ENCODE measurements at places on chromosomes 11 and 22.
A peak's percentile ranks its signal among the peaks of the same experiment; 100 is the strongest.

DNA sequence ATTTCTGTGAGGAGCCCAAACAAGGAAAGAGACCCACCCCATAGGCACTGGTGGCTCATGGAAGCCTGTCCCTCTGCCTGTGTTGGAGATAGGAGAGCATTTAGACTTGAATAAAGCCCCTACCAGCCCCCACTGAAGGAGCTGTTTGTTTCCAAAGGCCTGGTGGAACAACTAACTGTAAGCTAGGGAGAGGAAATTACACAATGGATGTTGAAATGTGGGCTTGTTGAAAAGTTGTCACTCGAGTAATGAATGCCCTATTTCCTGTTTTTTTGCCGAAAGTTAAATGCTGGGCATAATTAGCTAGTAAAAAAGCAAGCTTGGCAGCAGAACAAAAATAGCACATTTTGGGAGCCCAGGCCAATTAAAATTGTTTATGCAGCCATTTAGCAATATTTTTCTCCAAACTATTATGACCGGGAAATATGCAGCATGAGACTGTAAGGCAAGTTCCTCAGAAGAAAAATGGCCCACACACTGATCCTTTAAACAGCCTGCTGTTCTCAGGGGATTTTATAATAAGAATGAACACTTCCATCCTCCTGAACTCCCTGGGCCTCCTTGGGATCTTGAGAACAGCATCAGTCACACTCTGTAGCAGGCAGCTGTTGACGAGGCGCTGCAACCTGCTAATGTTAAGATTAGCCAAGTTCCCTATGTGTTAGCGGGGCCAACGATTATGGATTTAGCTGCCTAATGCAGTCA lies 38.6 kb upstream of the LMO2 start:
- DNase-seq, result no peak

GRCh38 chr22:19962246-19962908 lies 20.8 kb upstream of the TXNRD2 start:
- no peak for DNase-seq

DNA sequence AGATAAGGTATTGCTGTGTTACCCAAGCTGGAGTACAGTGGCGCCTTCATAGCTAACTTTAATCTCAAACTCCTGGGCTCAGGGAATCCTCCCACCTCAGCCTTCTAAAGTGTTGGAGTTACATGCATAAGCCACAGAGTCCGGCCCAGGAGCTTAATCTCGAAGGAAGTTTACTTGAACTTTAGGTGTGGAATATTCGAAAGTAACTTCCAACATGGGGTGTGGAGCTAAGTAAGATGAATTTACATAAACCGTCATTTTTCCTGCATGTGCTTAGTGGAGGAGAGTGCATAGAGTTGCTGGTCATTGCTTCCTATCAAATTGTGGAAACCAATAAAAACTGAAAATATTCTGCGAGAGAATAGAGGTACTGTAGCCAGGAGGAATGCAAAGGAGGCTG lies 1.5 kb downstream of the ATG13 start:
- DNase-seq, result no peak

DNA sequence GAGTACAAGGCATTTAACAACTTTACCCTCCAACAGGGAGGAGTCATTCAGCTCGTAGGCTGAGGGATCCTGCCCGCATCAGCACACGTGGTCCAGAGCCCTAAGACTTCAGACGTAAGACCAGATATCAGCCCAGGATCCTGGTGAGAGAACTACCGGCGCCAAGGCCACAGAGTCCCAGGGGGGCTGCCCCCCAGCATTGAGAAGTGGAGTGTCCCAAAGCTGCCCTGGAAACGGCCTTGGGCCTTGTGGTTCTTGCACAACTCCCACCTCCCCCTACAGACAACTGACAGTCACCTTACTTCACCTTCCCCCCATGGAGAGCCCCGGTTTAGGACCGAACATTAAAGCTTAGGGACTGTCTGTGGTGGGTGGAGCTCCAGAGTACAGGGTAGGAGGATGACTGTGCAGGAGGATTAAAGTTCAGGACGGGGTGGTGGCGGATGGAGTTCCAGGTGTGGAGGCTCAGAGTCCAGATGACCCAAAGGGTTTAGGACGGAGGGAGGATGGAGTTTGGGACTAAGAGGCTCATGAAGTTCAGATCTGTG lies 1.0 kb downstream of the C11orf91 start:
- DNase-seq, result no peak

- DNase-seq, result no peak
Observed at GRCh38 chr11:15493066-15493465, 378.3 kb downstream of the INSC start.

GRCh38 chr11:107844041-107844440 lies 14.5 kb downstream of the SLC35F2 start:
- DNase-seq, result no peak

DNA sequence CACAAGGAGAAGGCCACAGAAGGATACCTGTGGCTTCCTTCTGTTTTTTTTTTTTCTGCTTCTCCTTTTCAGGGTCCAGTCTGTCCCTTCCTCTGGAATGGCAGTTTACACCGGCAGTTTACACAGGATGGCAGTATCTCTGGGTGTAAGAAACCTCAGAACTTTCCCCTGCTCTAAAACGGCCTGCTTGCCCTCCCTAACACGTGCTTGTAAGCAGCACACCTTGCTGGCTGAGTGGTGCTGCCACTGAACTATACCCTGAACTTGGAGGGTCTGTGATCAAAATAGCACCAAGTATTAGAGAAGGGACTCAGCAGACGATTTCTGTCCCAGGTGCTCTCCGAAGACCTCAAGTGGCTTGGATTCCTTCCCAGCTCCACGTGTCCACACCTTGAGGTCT lies 904 bp upstream of the OPCML start:
- DNase-seq, result no peak

- no peak for DNase-seq
Observed at GRCh38 chr11:35311331-35311730, 108.0 kb downstream of the SLC1A2 start.

- no peak for DNase-seq
Observed at GRCh38 chr11:107501713-107502112, 44.1 kb upstream of the CWF19L2 start.

- no peak for DNase-seq
Observed at GRCh38 chr11:116725434-116726221, 47.2 kb downstream of the BUD13 start.

DNA sequence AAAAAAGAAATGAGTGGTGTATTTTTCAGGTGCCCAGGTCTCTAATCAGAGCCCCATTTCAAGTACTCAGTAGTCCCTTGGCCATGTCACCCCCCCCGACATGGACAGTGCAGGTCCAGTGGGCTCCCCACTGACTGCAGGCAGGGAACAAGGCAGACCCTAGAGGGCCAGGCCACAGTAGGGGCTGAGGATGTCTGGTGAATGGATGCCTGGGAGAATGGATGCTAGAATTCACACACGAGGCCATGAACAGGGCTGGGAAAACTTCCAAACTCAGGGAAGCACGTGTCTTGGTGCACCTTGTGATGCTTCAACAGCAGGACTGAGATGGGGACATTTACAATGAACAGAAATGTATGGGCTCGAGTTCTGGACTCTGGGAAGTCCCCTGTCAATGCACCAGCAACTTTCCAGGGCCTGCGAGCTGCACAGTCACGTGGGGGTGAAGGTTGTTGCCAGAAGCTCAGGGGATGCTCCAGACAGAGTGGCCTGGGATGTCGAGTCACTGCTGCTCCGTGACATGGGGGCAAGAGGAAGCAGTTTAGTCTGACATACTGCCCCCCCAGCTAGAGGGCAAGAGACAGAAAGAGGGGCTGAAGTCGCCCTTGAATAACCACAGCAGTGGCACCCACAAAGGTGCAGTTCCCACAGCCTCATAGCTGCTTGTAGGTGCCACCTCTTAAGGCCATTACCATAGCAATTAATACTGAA lies 3.1 kb downstream of the APOBEC3G start:
- no peak for DNase-seq

- peak; percentile 23 for DNase-seq
Observed at GRCh38 chr11:111429066-111429506, 50.0 kb upstream of the POU2AF1 start.

DNA sequence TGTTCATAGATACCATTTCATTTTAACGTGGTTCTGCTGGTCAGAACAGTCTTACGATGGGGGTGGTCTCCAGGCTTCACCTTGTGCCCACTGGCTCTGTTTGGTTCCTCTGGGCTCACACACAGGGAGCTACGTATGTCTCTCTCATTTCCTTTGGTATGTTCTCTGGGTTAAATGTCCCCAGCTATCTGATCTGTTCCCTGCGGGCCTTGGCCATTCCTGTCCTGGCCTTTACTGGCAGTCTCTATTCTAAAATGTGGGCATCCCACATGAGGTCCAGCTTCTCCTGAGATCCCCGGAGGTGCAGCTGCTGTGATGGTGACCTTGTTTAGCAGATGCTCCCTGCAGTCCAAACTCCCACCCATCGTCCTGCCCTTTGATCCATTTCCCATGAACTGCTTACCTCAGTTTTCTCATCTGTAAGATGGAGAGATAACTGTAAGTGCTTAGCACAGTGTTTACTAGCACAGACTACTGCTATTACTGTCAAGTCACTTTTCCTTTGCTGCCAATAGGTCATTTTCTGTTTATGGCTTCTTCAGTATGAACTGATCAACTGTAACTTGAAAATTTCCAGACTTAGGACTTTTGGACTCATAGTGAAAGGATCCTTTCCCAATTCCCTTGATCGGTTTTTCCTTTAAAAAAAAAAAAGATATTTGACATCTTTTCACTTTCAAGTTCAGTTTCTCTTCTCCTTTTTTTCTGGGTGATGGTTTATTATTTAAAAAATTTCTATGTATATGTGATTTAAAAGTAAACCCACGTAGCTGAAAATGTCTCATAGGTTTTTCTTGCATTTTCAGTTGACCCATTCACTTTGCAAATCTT lies 92.9 kb downstream of the PTPRJ start:
- no peak for DNase-seq

DNA sequence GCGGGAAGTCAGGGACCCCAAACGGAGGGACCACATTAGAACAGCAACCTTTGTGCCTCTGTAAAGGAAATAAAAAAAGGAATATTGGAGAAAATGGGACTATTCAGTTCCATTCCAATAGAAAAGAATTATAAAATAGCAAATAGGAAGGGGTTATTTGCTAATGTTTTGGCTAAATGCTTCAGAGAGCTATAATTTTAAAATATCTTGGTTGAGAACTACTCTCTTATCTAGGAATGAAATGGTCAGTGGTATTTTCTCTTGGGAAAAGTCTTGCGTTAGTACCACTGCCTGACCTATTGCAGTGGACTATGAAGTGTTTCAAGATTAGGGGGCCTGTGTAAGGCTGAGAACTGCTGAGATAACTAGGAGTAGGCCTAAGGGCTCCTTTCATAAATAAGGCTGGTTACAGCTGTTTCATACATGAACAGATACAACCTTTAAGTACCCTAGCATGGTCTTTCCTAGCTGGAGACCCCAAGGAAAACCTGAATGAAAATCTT lies 6.9 kb upstream of the WEE1 start:
- no peak for DNase-seq

GRCh38 chr11:110527146-110527545 lies 97.4 kb downstream of the FDX1 start:
- no peak for DNase-seq

DNA sequence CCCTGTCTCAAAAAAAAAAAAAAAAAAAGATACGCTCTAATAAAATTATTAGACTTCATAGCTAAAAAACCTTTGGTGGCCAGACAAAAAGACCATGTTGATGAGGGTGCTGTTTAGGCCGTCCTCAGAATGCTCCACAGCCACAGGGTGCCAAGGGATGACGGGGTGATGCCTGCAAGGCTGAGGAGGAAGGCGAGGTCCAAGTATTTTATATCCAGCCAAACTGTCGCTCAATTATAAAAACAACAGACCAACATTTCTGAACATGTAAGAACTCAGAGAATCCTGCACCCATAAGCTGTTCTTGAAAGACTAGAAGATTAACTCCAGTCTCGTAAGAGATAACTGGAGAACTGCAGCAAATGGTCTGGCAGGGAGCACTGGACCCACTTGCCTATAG lies 29.2 kb downstream of the TBX1 start:
- no peak for DNase-seq

- DNase-seq, result no peak
Observed at GRCh38 chr22:20523086-20523983, 15.9 kb downstream of the MED15 start.

- no peak for DNase-seq
Observed at GRCh38 chr11:22497474-22497873, 128.1 kb downstream of the FANCF start.

DNA sequence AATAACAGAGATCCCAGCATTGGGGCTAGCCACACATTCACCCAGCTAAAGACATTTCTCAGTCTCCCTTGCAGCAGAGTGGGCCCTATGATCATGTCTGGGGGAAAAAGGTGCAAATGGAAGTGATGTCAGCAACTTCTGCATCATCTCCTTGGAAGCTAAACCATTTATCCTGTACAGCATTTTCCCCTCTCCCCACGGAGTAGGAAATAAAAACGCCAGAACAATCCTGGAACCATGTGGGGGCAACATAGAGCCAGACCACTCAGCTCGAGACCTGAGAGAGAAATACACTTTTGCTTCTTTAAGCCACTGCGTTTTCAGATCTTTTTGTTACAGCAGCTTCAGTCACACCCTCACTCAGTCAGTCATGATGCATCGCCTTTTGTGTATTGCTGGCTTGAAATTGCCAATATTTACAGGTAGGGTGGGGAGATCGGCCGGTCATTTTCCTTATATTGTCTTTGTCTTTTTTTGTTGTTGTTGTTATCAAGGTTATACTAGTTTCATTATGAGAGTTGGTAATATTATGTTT lies 9.1 kb upstream of the RAC2 start:
- no peak for DNase-seq

DNA sequence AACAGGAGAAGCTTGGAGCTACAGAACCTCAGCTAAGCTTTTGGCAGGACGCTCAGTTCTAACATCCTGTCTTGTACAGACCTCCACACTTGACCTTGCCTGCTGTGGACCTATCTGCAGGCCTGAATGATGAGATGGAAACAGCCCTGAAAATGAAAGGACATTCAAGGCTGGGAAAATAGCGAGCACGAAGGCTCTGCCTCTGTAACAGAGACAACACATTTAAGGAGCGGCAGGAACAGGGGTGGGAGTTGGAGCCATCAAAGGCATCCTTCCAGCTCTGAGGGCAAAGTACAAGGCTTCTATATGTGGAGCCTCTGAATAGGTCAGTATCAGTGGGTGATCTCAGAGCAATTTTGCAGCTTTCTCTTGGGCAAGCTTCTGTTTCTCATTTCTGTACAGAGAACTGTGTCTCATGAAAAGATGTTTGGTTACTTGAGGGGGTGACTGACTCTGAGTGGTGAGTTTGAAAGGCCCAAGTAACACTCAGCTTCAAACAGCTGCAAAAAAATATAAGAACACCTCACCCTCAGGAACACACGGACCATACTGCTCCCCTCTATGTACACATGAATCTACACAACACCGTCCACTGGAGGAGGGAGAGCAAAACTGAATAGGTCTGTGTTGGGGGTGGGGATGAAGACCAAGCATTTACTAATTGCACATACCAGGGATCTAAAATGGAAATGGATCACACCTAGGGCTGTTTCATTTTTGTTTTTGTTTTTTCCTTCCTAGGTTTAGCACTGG lies 101.6 kb downstream of the CCDC81 start:
- DNase-seq, result no peak

All from stimulated activated CD8-positive, alpha-beta memory T cell treated with anti-CD3 and anti-CD28 coated beads, Interleukin-4, amount 100 ng/mL, for 4 hours (primary cell).